ENCODE measurements at places on chromosomes 5 and 9.

DNA sequence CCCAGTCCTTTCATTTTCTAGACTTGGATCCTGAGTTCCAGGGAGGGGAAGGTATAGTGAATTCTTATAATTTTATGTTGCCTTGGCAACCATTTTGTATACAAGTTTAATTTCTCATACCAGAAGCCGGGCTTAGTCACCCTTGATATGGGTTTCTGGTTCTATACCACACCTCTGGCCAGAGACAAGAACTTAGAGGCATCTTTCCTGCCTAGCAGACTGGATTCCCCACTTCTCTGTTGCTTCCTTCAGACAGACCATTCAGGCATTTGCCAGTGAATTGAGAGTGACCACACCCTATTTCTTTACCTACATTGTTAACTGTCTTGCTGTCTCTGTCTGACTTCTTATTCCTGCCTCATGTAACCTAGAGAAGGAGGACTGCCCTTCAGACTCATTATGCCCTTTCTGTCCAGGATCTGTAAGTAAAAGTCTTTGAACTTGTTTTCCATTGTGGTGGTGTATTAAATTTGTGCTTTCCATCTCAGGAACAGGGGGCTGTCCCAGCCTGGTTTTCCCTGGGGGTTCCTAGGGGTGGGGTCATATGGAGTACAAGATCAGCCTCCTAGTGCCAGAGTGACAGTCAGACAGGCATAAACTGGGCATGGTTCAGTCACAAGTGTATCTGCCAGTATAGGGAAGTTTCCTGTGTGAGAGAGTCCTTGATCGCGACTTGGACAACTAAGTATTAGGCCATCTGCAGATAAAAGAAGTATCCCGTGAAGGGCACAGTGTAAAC, 27.4 kb downstream of the TNFSF8 start:
- no peak for DNase-seq

DNA sequence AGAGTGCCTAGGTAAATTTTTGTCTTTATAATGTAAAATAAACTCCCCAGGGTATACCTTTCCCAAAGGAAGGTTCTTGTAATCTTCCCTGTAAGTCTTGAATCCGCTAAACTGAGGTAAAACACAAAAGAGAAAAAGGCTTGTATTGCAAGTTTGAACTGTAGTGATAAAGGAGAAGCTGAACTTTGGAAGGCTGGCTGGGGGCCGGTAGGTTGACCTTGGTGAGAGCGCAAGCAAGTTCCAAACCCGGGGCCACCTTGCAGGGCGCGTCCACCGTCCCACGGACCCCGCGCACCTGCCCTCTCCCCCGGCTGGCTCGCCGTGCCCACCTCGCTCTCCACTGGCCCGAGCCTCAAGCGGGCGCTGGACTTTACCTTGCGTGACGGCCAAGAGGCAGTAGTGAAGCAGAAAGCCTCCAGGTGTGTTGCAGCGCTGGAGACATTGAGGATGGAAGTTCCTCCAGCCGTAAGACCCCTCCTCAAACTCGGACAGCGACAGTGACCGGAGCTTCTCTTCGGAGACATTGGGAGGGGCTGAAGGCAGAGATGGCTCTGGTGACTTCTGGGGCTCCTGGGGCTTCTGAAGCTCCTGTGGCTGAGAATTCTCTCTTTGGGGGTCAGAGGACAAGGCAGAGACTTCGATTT, 428 bp downstream of the SLCO4C1 start:
- DNase-seq = peak; percentile 10

DNA sequence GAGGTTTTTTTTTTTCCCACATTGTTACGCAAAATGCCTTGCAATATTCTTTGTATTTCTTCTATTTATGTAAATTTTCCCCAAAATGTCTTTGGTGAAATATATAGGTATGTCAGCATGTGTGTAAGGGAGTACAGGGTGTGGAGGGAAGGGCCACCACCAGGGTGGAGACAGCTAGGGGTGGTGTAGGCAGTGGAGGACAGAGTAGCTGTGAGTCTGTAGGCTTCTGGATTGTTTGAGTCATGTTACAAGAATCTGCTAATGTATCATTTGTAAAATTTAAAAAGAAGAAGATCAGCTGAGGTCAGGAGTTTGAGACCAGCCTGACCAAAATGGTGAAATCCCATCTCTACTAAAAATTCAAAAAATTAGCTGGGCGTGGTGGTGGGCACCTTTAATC, 175.5 kb downstream of the NXNL2 start:
- no peak for DNase-seq

DNA sequence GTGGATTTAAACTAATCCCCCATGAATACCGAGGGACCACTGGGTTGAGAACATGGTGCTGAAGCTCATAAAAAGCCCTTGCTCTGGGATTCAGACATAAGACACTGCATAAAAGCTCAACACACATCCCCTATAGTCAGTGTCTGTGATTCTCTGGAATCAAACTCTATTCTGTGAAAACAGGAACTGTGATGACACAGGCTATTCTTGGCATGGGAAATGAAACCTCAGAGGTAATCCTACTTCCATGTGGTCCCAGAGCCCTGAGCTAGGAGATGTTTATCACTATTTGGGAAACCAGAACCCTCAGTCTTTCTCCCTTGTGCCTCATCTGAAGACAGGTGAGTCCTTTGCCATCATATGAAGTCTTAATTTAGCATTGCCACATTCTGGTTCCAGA, 135.4 kb upstream of the PRSS3 start:
- peak; percentile 37 for DNase-seq

GRCh38 chr9:9170439-9171134, 1371.0 kb upstream of the DMAC1 start:
- DNase-seq = peak; percentile 8

GRCh38 chr9:114227288-114228015, 72.1 kb downstream of the COL27A1 start:
- no peak for DNase-seq

DNA sequence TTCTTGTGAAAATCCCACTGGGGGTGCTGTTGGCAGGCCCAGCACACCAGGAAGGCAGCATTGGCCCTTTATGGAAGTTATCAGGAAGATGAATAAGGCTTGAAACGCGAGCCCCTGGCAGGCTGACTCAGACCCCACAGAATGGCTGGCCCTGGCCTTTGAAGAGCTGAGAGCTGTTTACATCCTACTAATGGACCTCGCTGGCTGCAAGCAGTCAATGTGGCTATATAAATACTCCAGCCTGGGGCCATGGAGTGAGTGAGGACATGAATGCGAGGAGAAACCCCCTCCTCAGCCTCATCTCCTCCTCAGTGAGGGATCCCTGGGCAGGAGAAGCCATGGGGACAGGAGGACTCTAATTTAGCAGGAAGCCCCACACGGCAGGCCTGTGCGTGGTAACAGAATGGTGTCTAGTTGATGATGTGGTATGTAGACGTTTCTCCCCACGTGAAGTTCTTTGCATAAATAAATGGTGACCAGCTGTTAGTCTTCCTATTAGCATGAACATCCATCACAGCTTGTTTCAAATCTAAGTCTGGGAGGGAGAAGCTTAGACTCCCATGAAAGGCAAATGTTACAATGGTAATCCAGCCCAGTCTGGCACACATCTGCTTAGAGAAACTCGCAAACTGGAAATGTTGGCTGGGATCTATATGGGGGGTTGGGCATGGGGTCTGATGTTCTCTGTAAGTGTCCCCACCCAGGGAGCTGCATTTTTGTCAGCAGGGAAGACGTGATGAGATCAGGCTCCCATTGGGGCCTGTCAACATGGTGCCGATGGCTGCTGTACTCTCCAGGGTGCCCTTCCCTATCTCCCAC, 175.1 kb upstream of the PITX1 start:
- DNase-seq = no peak

- DNase-seq = no peak
Measured at GRCh38 chr5:97297704-97298091, 114.7 kb upstream of the RIOK2 start.

GRCh38 chr5:104088876-104089778, 526.5 kb upstream of the NUDT12 start:
- no peak for DNase-seq

DNA sequence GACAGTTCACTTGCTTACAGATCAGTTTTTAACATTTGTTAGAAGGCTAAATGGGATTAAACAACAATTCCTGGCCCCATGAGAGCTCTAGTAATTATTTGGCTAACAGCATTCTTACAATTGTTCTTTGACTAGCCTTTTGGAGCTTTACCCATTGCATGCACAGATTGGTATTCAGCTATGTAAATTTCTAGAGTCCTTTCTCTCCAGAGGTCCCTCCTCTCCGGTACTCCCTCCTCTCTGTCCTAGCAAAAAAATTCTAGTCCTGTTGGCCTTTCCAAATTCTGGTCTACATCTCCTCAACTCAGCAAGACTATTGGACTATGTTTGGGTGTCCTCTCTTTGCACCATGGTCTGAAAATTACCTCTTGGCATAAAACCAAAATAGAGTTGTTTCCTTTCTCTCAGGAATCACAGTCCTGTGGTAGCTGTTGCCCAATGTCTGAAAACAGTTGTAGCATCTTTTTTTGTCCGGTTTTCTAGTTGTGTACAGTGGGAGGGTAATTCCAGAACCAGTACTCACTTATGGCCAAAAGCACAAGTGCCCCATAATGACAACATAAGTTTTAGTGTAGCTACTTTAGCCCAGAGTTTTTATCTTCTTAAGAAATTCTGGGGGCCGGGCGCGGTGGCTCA, 18.1 kb downstream of the SAR1B start:
- no peak for DNase-seq

- DNase-seq = peak; percentile 84
Measured at GRCh38 chr9:109969011-109969410, 189.0 kb downstream of the PALM2AKAP2 start.

GRCh38 chr5:52789378-52789777, 1.7 kb downstream of the ITGA1 start:
- DNase-seq = no peak

DNA sequence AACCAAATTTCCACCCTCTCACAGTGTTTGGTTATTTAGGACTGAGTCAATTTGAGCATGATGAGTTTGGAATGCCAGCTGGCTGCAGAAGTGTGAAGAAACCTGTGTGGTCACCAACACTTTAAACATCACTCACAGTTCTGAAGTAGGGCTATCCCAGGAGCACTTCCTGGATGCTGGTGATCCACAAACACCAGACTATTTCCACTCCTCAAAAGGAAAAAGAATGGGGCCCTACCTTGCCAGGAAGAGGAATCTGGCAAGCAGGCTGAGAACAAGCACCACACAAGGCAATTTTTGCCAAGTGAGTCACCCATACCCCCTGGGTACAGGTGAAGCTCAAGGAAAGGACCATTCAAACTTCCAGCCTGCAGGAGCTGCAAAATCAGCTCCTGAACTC, 294.2 kb upstream of the PTGER4 start:
- DNase-seq = no peak

GRCh38 chr9:88534456-88535225, at the start of gene NXNL2:
TSS of gene NXNL2 (plus strand) at chr9:88535178. CDS start at chr9:88535435, 257 bp downstream.
- DNase-seq = peak; percentile 81

DNA sequence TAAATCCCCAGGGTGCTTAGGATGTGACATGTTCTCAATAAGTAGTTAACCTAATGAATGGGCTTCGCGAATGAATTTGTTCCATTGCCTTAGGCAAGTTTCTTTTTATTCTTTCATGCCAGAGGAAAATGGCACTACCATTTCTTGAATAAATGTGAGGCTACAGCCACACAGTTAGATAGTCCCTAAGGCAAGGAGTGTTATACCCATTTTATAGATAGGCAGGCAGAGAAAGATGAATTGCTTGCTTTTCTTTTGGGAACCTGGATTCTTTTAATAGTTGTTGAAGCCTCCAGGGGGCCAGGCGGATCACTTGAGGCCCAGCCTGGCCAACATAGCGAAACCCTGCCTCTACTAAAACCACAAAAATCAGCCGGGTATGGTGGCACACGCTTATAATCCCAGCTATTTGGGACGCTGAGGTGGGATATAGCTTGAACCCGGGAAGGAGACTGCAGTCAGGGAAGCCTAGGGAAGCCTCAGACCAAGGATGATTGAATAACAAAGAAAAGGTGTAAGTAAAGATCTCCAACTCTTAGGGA, 943 bp downstream of the NOP16 start:
- no peak for DNase-seq

- DNase-seq = no peak
Measured at GRCh38 chr5:31987985-31988710, 186.0 kb downstream of the GOLPH3 start.

DNA sequence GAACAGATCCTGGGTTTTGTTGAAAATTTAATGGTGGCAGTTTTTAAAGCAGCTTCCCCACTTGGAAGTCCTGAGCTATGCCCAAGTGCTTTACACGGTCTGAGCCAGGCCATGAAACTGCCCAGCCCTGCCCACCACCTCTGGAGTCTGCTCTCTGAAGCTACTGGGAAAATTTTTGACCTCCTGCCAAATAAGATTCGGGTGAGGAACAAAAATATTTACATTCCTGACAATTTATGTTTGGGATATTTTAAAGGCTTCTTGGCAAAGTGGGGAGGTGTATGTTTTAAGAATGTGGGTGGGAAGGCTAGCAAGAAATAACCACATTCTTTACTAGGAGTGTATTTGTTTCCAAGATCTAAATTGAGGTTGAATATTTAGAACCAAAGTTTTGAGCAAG, 50.0 kb downstream of the HACD4 start:
- peak; percentile 51 for DNase-seq

DNA sequence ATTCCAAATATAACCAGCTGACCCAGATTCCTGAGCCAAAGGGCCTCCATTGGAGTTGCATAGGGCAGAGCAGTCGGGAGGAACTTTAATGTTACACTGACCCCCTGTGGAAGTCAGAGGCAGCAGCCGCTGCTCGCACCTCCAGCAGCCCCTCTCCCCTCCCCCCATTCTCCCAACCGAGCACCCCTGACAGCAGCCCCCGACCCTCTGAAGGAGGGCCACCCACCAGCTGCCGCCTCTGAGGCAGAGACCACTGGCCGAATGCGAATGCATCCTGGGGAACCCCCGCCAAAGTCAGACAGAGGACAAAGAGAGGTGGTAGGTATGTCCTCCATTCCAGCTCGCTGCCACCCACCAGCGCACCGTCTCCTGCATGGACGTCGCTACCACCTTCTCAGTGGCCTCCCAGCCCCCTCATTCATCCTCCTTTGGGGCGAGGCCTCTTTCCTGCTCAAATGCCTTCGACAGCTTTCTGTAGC, 231.0 kb downstream of the CDK5RAP2 start:
- DNase-seq = peak; percentile 46

DNA sequence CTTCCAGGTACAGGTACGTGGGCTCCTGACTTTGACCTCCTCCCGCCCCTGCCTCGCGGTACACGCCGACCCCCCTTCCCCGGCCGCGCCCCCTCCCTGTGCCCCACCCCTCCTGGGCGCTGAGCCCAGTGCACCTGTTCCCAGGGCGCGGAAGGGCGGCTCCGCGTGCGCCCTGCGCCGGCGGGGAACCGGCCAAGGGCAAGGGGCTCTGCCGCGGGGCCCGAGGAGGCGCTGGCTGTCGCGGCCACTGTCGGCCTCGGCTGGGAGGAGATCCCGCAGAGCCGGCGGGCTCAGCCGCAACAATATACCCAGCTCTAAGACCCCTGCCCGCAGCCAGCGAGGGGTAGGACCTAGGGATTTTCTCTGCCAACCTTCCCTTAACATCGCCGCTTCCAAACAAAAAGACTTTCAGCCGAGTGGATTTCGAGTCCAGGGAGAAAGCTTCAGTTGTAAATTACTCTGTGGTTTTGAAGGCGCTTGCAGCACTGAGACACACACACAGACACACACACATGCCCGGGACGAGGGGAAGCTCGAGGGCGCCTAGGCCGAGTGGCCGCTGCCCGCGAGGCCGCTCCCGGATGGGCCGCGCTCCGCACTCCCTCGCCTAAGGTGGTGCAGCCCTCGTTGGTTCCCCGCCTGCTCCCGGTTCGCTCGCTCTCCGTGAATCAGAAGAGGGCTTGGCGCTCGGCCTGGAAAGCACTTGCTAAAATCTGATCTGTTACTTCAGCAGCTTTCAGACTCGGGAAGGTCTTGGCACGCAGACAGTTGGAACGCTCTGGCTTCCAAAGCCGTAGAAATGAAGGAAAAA, 1.2 kb downstream of the FGF18 start:
- DNase-seq = peak; percentile 98

- no peak for DNase-seq
Measured at GRCh38 chr5:111869681-111870080, 112.7 kb upstream of the NREP start.
